ENCODE measurements at places on chromosomes 1 and 21. TPM values are rescaled to one million over a fixed set of nuclear protein-coding genes. Genes with fewer than 3 reads are reported as not detected.

Gene C1orf94
- total RNA-seq = not detected

DNA sequence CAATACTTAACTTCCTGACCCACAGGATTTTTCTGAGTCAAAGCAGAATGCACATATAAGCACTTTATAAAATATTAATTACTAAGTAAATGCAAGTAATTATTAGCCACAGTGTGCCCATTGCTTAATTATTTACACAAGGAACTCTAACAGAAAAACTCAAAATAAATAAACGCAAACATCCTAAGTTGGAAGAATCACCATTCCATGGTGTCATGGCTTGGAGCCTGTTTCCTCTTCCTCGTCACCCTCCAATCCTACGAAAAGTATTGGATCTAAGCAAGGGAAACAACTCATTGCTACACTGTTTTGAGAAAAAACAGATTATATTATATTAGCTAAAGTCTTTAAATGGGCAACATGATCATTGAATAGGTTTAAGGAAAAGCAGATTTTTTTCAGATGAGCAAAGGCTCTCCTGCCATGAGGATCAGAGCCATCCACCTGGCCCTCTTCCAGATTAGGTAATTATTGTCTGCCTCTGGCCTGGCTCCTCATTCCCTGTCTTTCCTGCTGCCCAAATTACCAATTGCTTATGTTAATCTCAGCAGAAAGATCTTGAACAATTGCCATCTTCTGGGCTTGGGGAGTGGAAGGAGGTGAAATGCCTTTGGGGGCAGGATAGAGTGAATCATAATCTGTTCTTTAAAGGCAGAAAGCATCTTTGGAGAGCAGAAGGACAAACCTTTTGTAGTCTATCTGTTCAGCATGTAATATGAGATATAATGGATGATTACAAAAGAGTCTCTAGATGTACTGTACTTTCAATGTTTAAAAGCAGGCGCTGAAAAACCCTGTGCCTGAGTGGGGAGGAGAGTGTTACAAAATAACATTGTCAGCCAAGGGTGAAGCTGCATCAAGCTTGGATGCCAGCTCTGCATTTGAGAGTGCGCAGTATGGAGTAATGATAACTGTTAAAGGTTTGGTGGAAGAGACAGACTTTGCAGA is 121.2 kb downstream of the DUSP10 start:
- H3K4me3 ChIP-seq = no peak overlapping the region
- H3K36me3 ChIP-seq = no peaks in the 10 kb centered on the region
- no peaks in the 10 kb centered on the region for H3K27me3 ChIP-seq
- no peak overlapping the region for H3K27ac ChIP-seq

DNA sequence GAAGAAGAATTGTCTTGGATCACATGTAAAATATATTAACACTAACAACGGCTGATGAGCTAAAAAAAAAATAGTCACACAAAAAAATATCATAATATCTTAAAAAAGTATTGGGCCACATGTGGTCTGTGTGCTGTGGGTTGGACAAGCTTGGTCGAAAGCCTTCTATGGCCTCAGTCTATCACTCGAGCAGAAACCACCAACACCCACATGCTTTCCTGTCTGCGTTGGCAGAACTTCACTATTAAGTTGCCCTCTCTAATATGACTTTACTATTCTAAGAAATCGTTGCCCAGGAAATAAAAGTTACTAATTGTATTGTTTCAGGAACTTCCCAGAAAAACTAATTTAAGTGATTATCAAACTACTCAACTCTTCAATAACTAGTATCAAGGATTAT is 28.2 kb upstream of the ETS2 start:
- H3K27ac ChIP-seq = no peak overlapping the region
- H3K36me3 ChIP-seq = no peaks in the 10 kb centered on the region
- H3K4me3 ChIP-seq = no peak overlapping the region

DNA sequence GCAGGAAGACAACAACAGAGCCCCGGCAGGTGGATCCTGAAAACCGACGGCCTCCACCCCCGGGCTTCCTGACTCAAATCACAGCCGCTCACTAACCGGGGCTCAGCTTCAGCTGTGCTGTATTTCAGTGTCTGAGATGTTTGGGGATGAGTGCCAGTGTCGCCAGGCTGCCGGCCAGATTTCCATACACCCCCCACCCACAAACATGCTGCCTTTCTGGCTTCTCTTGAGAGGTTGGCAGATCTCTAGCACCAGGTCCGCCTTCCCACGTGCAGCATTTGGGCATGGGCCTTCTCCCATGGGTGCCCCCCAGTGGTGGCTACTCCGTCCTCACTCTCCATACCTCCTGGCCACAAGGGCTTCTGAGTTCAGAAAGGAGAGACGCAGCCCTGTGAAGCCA is 34.8 kb downstream of the KCNAB2 start:
- H3K4me1 ChIP-seq = peaks cover 26% of the 10 kb centered on the region
- DNase-seq = no peak
- no peak overlapping the region for H3K4me3 ChIP-seq
- no peak overlapping the region for H3K27ac ChIP-seq

- peaks cover under 1% of the 10 kb centered on the region for H3K4me1 ChIP-seq
- H3K27me3 ChIP-seq = no peaks in the 10 kb centered on the region
- H3K27ac ChIP-seq = no peak overlapping the region
- no peak for DNase-seq
Measured at GRCh38 chr21:27564684-27565301, 597.9 kb upstream of the ADAMTS5 start.

DNA sequence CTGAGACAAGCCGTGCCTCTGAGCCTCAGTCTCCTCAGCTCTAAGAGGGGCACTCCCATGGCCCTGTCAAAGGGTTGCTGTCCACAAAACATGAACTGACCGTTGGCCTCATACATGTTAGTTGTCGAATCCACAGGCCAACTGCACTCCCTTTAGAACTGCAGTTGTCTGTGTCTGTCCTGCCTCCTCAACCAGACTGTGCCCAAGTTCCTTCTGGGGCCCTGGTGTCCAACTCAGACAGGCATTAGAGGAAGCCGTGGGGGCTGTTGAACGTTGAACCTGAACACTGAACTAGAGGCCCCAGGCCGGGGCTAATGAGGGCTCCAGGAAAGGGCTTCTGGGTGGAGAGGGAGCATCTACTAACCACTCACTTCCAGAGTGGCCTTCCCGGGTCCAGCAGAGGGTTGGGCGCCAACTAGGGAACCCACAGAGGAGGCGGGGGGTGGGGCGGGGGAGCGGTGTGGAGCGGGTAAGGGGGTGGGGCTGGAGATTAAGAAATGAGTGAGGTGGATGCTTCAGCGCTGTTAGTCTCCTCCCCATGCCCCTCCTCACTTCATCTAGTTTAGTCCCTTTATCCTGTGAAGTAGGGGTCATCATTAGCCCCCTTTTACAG is at the start of gene RAB42:
RAB42 (plus strand) TSS at position 558 of the 613 bp plus-strand sequence. CDS start 247 bp downstream, outside the sequence.
- no peaks in the 10 kb centered on the region for H3K4me1 ChIP-seq
- H3K4me3 ChIP-seq = peak within 1 kb of the TSS; percentile 64
- peak within 1 kb of the TSS; percentile 27 for H3K27ac ChIP-seq
- no peaks in the 10 kb centered on the region for H3K36me3 ChIP-seq
- H3K27me3 ChIP-seq = no peaks in the 10 kb centered on the region
- DNase-seq = peak; percentile 78

GRCh38 chr21:29018540-29018939 is 609 bp downstream of the RWDD2B start:
- H3K27ac ChIP-seq = peak overlapping the region; percentile 89
- no peaks in the 10 kb centered on the region for H3K4me1 ChIP-seq
- no peaks in the 10 kb centered on the region for H3K27me3 ChIP-seq
- H3K4me3 ChIP-seq = peak overlapping the region; percentile 81
- DNase-seq = no peak
- H3K36me3 ChIP-seq = no peaks in the 10 kb centered on the region

All from sigmoid colon (tissue), 7 donors.